ENCODE measurements at places on chromosomes 4 and X.

- H3K36me3 ChIP-seq, result no peaks in the 10 kb centered on the region
- H3K4me3 ChIP-seq, result no peak overlapping the region
- no peaks in the 10 kb centered on the region for H3K4me1 ChIP-seq
- no peak overlapping the region for H3K27ac ChIP-seq
- H3K27me3 ChIP-seq, result no peaks in the 10 kb centered on the region
Measured at GRCh38 chr4:134024251-134024650, 177.3 kb downstream of the PABPC4L start.

DNA sequence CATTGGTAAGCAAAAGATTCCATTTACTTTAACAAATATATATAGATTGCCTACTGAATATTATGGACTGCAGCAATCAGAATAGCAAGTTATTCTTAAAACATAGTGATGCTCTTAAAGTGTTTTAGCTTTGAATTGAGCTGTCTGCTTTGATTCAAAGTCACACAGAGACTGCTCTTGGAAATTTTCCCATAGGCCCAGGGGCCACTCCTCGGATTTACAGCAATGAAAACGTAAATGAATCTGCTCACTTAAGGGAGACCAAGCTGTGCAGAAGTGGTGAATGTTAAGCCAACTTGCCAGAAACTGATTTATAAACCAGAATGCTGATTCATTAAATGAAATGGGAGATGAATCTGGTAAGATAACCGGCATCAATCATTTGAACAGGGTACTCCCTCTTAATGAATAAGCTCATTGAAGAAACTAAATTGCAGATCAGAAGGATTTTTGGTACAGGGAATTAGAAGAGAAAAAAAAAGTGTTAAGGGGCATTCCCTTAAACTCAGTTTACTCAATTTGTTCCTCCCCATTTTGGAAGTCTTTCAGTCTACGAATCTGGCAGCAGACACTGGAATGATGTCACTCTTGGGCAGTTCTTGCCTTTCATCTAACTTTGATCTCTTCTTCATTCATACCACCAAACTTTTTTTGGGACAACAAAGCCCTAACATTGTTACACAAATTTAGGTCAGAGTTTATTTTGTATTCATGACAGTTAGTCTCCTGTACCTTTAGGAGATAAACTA is 363.3 kb upstream of the MAGEB2 start:
- H3K27me3 ChIP-seq, result no peaks in the 10 kb centered on the region
- no peak overlapping the region for H3K4me3 ChIP-seq
- no peaks in the 10 kb centered on the region for H3K36me3 ChIP-seq
- no peaks in the 10 kb centered on the region for H3K4me1 ChIP-seq
- no peak for DNase-seq
- no peak overlapping the region for H3K27ac ChIP-seq

DNA sequence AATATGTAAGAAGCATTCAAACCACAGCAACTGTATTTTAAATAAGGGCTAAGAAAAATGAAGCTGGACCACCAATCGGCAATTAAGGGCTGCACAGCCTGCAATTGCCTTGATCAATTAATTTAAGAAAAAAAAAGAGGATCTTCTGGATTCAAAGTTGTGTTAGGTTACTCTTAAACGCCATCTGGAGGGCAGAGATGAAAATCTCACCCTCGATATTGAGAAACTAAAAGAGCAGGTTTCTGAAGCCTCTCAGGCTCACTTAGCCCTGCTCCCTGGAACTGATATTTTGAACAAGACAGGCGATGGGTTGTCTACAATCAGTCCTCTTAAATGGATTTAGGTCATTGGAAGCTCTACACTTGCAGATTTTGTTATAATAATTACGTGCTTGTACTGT is 579.4 kb downstream of the GRXCR1 start:
- no peak overlapping the region for H3K4me3 ChIP-seq
- H3K4me1 ChIP-seq, result no peaks in the 10 kb centered on the region
- DNase-seq, result no peak
- H3K36me3 ChIP-seq, result no peaks in the 10 kb centered on the region
- no peak overlapping the region for H3K27ac ChIP-seq
- H3K27me3 ChIP-seq, result no peaks in the 10 kb centered on the region

GRCh38 chrX:120426599-120426998 is 42.5 kb downstream of the LAMP2 start:
- no peak overlapping the region for H3K4me3 ChIP-seq
- no peak for DNase-seq
- no peaks in the 10 kb centered on the region for H3K4me1 ChIP-seq
- H3K27ac ChIP-seq, result no peak overlapping the region

- peaks cover 14% of the 10 kb centered on the region for H3K4me1 ChIP-seq
- no peak overlapping the region for H3K27ac ChIP-seq
- DNase-seq, result no peak
- H3K36me3 ChIP-seq, result peaks cover 48% of the 10 kb centered on the region
- no peak overlapping the region for H3K4me3 ChIP-seq
- no peaks in the 10 kb centered on the region for H3K27me3 ChIP-seq
Measured at GRCh38 chr4:2649604-2650114, 106.5 kb downstream of the TNIP2 start.

GRCh38 chr4:103100691-103101090 is 1.1 kb upstream of the BDH2 start:
- no peak overlapping the region for H3K4me3 ChIP-seq
- peaks cover 3% of the 10 kb centered on the region for H3K36me3 ChIP-seq
- peaks cover 16% of the 10 kb centered on the region for H3K4me1 ChIP-seq
- no peaks in the 10 kb centered on the region for H3K27me3 ChIP-seq

DNA sequence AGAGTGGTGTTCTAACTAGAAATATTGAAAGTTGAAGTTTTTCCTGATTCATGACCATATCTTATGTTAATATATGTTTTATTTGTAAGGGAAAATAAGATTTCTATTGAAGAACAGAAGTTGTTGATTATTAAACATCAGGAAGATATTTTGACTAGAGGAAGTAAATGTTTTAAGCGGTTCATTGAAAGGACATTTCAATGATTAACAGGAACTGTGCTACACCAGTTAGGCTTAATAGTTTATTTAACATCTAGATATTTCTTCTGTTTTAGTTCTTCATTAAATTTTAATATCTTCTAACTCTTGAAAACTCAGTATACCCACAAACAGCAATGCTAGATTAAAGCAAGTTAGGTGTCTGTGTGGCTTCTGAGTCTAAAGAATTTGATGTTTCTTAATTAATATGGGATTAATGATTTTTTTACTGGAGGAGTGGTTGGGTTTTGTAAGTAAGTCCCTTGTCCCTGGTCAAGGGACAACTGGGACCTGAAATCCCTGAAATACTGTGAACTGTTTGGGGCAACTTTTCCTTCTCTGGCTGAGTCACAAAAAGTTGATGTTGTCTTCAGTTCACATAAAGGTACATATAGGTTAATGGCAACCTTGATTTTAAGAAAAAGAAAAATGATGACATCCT is 42.9 kb upstream of the CYP4V2 start:
- H3K36me3 ChIP-seq, result no peaks in the 10 kb centered on the region
- H3K27ac ChIP-seq, result no peak overlapping the region
- H3K27me3 ChIP-seq, result peaks cover 55% of the 10 kb centered on the region

DNA sequence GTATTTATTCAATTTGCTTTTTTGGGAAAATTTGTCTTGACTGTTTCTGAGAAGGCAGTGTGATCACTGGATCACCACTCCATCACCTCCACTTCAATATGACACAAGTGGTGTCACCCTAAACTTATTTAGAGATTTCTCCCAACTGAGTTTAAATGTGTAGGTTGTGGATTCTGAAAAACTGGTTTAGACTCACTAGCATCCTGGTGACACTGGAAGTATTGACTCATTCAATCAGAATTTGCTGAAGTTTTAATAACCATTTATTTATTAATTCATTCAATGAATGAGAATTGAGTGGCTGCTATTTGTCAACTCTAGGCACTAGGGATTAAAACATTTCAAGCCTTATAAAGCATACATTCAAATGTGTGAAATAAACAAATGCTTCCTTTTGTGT is 819.1 kb upstream of the EPHA5 start:
- no peak for DNase-seq
- no peak overlapping the region for H3K27ac ChIP-seq
- H3K4me3 ChIP-seq, result no peak overlapping the region
- H3K4me1 ChIP-seq, result no peaks in the 10 kb centered on the region
- no peaks in the 10 kb centered on the region for H3K36me3 ChIP-seq

All from effector memory CD8-positive, alpha-beta T cell (primary cell).